ENCODE measurements at places on chromosomes 4 and X. TPM values are rescaled to one million over a fixed set of nuclear protein-coding genes. Genes with fewer than 3 reads are reported as not detected.
A peak's percentile ranks its signal among the peaks of the same experiment; 100 is the strongest.

GRCh38 chr4:121050300-121050699, 22.0 kb downstream of the NDNF start:
- H3K27ac ChIP-seq, result no peak overlapping the region
- no peak for DNase-seq
- H3K4me3 ChIP-seq, result no peak overlapping the region
- H3K36me3 ChIP-seq, result no peaks in the 10 kb centered on the region

GRCh38 chrX:22922961-22923360, 76.8 kb upstream of the DDX53 start:
- H3K4me3 ChIP-seq, result no peak overlapping the region
- no peak for DNase-seq
- no peak overlapping the region for H3K27ac ChIP-seq
- no peaks in the 10 kb centered on the region for H3K4me1 ChIP-seq

DNA sequence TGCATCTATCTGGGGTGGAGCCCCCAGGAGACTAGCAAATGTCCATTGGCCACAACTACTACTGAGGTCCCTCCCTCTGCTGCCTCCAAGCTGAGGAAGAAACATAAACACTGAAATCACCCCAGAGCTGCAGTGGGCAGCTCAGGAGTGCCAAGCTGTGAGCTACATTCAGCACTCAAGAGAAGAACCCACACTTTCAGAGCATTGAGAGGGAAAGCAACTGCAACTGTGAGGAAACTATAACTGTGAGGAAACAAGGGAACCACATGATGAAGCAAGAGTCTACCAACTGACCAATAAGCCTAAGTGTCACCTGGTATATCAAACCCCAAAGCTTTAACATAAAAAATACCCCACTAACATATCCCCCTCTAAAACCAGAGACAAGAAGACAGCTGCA, 373.5 kb upstream of the TACR3 start:
- DNase-seq, result no peak
- no peaks in the 10 kb centered on the region for H3K4me1 ChIP-seq
- H3K27ac ChIP-seq, result no peak overlapping the region
- H3K36me3 ChIP-seq, result no peaks in the 10 kb centered on the region

- no peak overlapping the region for H3K4me3 ChIP-seq
- no peak overlapping the region for H3K27ac ChIP-seq
- peaks cover 15% of the 10 kb centered on the region for H3K4me1 ChIP-seq
- DNase-seq, result no peak
Measured at GRCh38 chr4:83075311-83076095, 39.0 kb downstream of the PLAC8 start.

DNA sequence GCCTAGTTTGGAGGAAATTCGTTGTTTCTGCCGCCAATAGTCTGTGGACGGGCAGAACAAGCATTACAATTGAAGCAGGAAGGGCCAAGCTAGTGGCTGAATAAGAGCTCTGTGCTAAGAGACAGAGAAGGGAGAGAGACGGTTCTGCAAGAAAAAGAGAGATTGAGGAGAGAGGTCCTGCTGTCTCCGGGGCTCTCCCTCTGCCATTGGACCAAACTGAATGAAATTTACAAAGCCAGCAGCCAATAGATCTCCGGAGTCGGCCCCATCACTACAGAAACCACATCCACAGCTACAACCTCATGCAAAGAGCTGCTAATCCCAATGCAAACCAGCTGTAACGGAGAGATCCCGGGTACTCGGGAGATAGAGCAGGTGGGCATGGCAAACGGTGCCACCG, at the start of gene NLGN4X:
Gene NLGN4X, minus strand, starts transcription at position 148 of the 400 bp plus-strand sequence. CDS start 77,401 bp downstream, outside the sequence.
- no peaks in the 10 kb centered on the region for H3K36me3 ChIP-seq
- H3K4me1 ChIP-seq, result no peaks in the 10 kb centered on the region
- no peaks in the 10 kb centered on the region for H3K27me3 ChIP-seq
- DNase-seq, result no peak

DNA sequence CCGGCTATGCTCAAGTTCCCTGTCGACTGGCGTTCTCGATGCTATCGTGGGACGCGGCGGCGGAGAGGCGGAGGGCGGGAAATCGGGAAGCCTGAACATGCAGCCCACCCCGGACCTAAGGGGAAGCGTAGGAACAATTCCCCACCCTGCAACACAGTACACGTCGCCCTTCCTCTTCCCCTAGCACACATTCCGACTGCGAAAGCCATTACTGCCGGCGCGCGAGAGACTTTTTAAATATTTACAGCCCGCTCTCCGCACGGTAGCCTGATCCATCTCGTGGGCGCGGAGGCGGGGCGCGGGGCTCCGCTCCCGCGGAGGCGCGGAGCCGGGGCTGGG, 48.1 kb upstream of the BCOR start:
- peaks cover 77% of the 10 kb centered on the region for H3K4me1 ChIP-seq
- DNase-seq, result no peak
- no peaks in the 10 kb centered on the region for H3K36me3 ChIP-seq
- H3K4me3 ChIP-seq, result peak overlapping the region; percentile 43
- no peaks in the 10 kb centered on the region for H3K27me3 ChIP-seq
- peak overlapping the region; percentile 84 for H3K27ac ChIP-seq

DNA sequence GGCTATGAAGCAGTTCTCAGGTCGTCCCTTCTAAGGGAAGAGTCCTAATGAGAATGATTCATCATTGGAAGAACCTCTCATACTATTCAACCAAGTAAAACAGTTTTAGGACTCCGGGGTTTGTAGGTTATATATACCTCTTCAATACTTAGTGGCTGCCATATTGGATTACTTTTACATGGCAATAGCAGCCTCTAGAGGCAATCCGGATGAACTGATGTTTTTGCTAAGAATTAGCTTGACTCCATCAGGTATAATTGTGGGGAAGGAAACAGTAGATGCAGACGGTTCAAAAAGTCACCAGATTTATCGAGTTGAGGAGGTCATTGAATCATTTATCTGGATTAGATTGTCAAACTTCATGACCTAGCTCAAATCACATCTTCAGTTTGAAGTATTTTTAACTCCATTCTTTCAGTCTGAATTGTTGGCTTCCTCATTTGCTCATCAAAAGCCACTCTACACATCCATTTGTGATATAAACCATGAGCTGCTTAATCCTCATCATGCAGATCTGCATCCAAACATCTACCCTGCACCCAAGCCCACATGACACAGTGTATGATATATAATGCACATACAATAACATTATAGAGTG, 28.4 kb downstream of the GUCY1B1 start:
- no peaks in the 10 kb centered on the region for H3K4me1 ChIP-seq
- H3K27ac ChIP-seq, result no peak overlapping the region
- no peaks in the 10 kb centered on the region for H3K36me3 ChIP-seq

- H3K27me3 ChIP-seq, result no peaks in the 10 kb centered on the region
- H3K4me1 ChIP-seq, result no peaks in the 10 kb centered on the region
- no peak overlapping the region for H3K27ac ChIP-seq
- no peak for DNase-seq
- H3K4me3 ChIP-seq, result no peak overlapping the region
- no peaks in the 10 kb centered on the region for H3K36me3 ChIP-seq
Measured at GRCh38 chrX:133918361-133918771, 67.0 kb downstream of the GPC3 start.

DNA sequence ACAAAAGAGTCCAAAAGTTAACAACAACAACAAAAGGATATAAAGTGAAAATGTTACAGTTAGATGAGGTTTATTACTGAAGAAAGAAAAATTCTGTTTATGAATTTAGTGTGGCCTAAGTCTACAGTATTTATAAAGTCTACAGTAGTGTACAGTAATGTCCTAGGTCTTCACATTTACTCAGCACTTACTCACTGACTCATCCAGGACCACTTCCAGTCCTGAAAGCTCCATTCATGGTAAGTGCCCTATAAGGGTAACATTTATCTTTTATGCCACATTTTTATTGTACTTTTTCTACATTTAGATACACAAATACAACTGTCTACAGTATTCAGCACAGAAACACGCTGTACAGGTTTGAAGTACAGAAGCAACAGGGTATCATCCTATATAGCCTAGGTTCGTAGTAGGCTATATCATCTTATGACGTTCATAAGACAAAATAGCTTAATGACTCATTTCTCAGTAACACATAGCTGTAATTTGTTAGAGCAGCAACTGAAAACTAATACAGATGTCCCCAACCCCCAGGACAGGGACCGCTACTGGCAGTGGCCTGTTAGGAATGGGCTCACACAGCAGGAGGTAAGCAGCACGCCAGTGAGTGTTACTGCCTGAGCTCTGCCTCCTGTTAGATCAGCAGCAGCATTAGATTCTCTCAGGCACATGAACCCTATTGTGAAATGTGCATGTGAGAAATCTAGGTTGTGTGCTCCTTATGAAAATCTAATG, 61.3 kb downstream of the CENPC start:
- H3K27ac ChIP-seq, result no peak overlapping the region
- no peak overlapping the region for H3K4me3 ChIP-seq
- no peaks in the 10 kb centered on the region for H3K4me1 ChIP-seq
- H3K27me3 ChIP-seq, result no peaks in the 10 kb centered on the region

GRCh38 chr4:60611762-60612496, 588.2 kb upstream of the ADGRL3 start:
- no peaks in the 10 kb centered on the region for H3K4me1 ChIP-seq
- no peak overlapping the region for H3K4me3 ChIP-seq
- no peak overlapping the region for H3K27ac ChIP-seq
- no peaks in the 10 kb centered on the region for H3K36me3 ChIP-seq

DNA sequence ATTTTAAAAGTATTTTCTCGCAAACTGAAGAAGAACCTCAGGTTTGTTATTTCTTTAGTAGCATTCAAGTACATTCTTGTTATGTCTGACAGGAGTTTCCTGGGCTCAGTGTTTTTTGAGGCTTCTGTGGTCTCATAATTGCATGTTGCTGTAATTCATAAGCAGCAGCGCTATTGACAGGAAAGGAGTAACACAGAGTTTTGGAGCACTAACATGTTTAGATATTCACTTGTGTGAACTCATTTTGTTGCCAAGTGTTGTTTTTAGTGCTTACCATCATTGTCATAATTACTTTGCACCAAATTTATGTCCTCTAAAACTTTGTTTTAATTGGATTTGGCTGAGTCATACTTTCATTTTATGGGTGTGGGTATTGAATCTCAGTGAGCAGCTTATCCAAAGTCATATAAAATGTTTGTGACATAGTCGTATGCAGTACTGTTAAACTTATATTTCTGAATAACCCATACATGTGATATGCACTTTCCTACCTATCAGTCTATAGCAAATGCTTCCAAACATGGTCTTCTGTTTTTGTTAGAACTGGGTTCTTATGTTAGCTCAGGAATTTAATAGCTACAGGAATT, 358.7 kb upstream of the CTSO start:
- no peaks in the 10 kb centered on the region for H3K36me3 ChIP-seq
- H3K4me1 ChIP-seq, result no peaks in the 10 kb centered on the region
- no peak overlapping the region for H3K4me3 ChIP-seq
- no peaks in the 10 kb centered on the region for H3K27me3 ChIP-seq
- no peak for DNase-seq

DNA sequence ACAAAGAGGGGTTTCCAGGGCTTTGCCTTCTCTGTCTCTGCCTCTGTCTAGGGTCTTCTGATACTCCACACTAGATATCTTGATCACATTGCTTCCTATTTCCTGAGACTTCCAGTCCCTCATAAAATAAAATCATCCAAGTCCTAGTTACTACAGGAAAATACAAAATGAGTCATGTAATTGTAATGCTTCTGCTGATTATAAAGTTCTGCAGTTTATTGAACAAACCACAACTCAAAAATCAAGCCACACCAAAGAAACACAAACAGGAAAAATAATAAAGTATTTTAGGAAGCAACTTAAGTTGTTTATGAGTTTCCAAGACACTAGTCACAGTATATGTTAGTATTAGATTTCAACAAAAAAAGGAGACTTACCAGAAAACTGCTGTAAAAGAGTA, 695.1 kb upstream of the GALNTL6 start:
- H3K4me3 ChIP-seq, result no peak overlapping the region
- no peak for DNase-seq
- no peaks in the 10 kb centered on the region for H3K27me3 ChIP-seq
- H3K27ac ChIP-seq, result no peak overlapping the region
- H3K36me3 ChIP-seq, result no peaks in the 10 kb centered on the region

DNA sequence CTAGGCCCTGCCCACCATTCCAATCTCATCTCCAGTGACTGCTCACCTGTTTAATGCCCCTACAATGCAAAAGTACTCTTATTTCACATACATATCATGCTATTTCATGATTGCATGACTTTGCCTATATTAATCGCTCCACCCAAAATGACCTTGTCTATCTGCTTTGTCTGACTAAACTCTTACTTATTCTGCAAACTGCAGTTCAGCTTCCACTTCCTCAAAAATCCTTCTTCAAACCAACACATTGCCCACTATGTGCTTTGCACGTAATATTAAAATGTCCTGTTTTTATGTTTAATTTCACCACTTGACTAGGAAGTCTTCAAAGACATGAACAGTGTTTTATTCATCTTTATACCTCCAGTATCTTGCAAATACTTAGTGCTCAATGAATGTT, 229.6 kb downstream of the OPHN1 start:
- DNase-seq, result no peak
- no peak overlapping the region for H3K27ac ChIP-seq
- H3K4me3 ChIP-seq, result no peak overlapping the region
- H3K36me3 ChIP-seq, result no peaks in the 10 kb centered on the region

GRCh38 chr4:186591651-186592050, 36.3 kb upstream of the MTNR1A start:
- H3K36me3 ChIP-seq, result peaks cover 94% of the 10 kb centered on the region
- H3K4me3 ChIP-seq, result no peak overlapping the region
- H3K4me1 ChIP-seq, result no peaks in the 10 kb centered on the region
- H3K27ac ChIP-seq, result no peak overlapping the region
- DNase-seq, result no peak

GRCh38 chr4:182354106-182354505, 110.9 kb downstream of the TENM3 start:
- H3K36me3 ChIP-seq, result no peaks in the 10 kb centered on the region
- no peak for DNase-seq
- H3K27me3 ChIP-seq, result peaks cover 24% of the 10 kb centered on the region
- H3K27ac ChIP-seq, result no peak overlapping the region
- H3K4me1 ChIP-seq, result no peaks in the 10 kb centered on the region
- no peak overlapping the region for H3K4me3 ChIP-seq

GRCh38 chr4:177410566-177410965, 31.7 kb downstream of the AGA start:
- H3K4me1 ChIP-seq, result no peaks in the 10 kb centered on the region
- H3K36me3 ChIP-seq, result no peaks in the 10 kb centered on the region
- H3K27me3 ChIP-seq, result no peaks in the 10 kb centered on the region

SHROOM3 gene
- total RNA-seq, result 22.5 TPM

KLF3 gene
- total RNA-seq, result 44.2 TPM

SRPX2 gene
- total RNA-seq, result 2.4 TPM

Data from HCT116 (cell line).